ENCODE measurements at places on chromosomes 5 and 9.

- DNase-seq: no peak
These were observed 385.9 kb upstream of the CLINT1 start for GRCh38 chr5:158244882-158245281.

DNA sequence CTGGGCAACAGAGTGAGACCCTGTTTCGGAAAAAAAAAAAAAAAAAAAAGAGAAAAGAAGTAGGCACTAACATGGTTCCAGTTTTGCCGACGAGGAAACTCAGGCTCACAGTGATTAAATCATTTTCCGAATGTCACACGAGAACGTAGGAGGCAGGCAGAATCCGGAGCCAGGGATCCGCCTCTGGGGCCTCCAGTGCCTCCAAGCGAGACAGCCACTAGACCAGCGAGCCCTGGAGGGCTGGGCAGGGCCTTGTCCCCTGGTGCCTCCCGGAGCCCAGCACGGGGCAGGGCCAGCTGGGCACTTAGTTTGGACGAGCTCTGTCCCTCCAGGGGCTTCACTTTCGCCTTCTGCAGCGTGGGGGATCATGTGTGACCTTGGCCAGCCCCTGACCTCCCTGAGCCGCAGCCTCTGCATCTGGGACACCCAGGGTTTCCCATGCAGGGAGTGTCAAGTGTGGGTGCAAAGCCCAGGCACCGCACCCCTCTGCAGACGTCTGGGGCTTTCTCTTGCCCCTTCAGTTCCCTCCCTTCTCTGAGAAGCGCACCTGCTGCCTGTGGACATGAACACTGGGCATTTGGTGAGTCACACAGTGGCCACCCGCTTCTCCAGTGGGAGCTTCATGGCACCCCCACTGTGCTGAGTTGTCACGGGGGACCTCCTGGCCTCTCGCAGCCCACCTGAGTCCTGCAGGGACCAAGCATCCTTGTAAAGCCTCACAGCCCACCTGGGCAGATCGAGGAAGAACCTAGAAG is 80.3 kb downstream of the RXRA start:
- no peak for DNase-seq

DNA sequence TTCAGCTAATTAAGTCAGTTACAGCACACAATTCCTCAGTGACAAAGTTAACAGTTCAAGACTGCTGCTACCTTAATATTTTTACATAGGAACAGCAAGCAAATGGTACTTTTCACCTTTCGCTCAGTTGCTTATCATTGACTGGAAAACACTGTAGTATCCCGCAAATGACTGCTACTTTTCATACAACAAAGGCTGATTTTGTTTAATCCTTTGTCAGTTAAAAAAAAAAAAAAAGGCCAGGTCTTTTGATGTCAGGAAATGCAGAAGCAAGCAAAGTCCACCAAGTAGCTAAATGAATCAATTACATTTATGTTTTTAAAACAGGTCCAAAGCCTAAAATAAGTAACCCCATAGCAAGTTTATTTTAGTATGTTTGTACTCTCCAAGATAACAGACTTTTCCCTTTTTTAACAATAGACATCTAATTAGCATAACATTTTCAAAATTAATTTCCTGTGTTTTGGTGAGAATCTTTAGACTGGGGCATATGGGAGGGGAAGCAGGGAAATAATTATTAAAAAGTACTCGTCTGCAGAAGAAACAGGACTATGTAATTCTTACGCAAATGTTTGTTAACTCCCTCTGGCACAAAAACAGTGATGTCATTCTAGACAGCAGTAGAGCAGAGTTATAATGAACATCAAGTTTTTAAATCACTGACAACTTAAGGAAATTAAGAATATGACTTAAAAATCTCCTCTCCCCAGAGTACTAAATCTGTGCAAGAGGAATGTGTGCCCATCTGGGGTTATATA is 9.6 kb downstream of the PFDN1 start:
- DNase-seq: no peak

DNA sequence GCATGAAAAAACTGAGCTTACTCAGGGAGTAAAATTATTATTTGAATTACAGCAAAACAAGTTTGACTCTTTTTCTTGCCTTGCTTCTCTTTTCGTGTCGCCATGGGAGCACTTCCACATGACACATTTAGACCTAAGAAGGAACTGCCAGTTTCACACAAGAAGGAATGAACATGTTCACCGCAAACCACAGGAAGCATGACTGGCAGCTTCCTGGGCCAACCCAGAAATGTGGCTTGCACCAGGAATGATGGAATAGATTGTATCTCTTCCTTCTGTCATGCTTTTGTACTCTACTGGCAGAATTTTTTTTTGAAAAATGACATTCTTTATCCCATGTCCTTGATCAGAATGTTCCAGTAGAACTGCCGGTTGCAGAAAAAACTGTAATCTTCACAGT is 32.9 kb upstream of the MAN2A1 start:
- no peak for DNase-seq

- DNase-seq: no peak
These were observed 444.6 kb upstream of the MEF2C start for GRCh38 chr5:89327608-89328007.

- no peak for DNase-seq
These were observed 630.1 kb downstream of the IRX1 start for GRCh38 chr5:4225741-4226140.

GRCh38 chr9:92745331-92745730 is 19.3 kb downstream of the BICD2 start:
- no peak for DNase-seq

GRCh38 chr9:87387351-87388011 is 110.2 kb upstream of the DAPK1 start:
- DNase-seq: no peak

DNA sequence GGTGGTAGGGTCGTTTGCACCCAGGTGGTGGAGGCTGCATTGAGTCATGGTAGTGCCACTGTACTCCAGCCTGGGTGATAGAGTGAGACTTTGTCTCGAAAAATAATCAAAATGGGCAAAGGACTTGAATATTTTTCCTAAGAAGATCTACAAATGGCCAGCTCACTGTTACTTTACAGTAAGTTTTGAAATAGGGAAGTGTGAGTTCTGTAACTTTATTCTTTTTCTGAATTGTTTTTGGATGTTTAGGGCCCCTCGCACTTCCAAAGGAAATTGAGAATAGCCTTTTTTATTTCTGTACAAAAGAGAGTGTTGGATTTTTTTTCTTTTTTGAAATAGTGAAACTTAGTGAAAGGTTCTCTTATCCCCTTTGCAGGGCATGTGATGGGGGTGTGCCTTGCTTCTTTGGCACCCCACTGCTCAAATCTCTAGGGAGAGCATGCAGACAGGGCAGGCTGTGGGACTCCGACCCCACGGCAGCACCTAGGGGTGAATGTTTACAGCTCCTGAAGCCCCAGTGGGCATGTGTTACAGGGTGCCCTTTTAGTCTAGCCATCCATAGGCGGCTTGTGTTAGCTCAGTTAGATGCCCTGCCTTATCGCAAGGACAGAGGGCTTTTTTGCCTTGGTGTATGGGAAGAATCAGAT is 33.3 kb downstream of the GPBP1 start:
- DNase-seq: no peak

GRCh38 chr5:73783828-73784227 is 157.8 kb downstream of the ARHGEF28 start:
- no peak for DNase-seq

DNA sequence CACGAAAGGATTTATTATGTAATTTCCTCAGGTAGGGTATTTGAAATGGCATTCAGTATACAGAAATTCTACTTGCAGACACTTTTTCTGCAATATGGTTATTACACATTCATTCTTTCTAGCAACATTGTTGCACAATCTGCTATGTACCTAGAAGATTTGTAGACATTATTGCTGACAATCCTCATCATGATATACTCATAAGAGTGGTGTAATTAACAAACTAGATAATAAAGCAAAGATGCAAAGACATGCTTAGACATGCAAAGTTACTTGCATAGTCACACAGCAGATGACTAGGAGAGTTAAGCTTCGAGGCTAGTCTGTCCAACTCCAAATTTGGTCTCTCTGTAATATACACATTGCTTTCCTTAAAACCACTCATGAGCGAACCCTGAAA is 317.1 kb downstream of the ASTN2 start:
- no peak for DNase-seq

- no peak for DNase-seq
These were observed 5.7 kb downstream of the CD180 start for GRCh38 chr5:67190861-67191260.

- DNase-seq: no peak
These were observed 123.1 kb upstream of the PHYKPL start for GRCh38 chr5:178355671-178356070.

- no peak for DNase-seq
These were observed 51.3 kb upstream of the PRLR start for GRCh38 chr5:35281613-35282012.

DNA sequence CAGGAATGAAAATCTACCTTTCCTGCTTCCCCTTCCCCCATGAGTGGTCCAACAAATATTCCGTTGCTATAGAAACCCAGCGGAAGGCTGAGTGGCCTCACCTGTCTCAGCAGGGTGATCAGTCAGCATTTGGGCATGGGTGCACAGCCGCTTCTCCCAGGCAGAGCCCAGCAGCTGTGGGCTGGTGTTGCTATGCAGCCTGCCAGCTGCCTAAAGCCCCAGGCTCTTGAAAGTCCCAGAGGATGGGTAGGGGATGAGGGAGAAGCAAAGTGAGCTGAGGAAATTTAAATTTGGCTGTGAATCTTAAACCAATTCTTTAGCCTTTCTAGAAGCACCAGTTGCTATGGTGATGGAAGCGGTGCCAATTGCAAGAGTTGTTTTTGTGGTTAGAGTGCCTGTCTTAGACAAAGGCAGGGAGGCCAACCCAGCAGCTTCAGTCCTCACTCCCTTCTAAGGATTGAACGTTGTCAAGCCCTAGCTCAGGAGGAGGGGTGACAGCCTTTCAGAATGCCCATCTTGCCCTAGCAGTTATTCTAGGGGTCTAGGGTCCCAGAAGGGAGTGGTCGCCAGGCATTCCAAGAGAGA is 151.5 kb upstream of the PITX1 start:
- no peak for DNase-seq

DNA sequence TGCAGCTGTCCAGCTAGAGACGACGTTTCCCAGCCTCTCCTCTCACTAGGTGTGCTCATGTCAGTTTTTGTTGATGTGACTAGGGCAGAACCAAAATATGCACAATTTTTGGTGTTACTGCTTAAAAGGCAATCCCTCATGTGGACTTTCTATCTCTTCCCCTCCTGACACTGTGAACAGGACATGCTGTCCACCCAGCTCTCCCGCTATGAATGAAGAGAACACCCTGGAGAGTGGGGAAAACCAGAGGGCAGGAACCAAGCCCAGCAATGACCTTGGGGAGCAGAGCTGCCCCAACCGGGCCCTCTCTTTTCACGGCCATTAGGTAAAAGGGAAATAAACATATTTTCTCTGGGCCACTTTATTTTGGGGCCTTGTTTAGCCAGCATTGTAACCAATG is 46.7 kb upstream of the TBC1D2 start:
- DNase-seq: no peak

DNA sequence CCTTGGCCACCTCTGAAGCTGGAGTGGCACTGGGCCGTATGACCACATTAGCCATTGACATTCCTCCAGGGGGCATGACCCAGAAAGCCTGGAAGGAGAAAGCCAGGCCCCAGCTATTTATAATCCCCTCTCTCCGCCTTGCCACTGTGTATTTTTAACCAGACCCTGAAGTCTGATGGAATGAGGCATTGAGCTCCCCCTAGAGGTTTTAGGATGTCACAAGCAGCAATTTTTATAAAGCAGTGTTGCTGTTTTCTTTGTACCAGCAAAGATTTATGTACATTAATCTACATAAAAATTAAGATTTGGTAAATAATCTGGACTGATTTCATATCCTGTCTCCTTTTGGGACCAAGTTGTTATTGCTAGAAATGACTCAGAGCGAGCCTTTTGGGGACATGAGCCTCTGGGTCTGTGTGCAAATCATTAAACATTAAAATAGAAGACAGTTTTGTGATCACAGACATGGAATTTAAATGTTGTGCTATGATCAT is 127.1 kb downstream of the TRIO start:
- no peak for DNase-seq

- no peak for DNase-seq
These were observed 448.4 kb downstream of the BNC2 start for GRCh38 chr9:16422114-16422513.

DNA sequence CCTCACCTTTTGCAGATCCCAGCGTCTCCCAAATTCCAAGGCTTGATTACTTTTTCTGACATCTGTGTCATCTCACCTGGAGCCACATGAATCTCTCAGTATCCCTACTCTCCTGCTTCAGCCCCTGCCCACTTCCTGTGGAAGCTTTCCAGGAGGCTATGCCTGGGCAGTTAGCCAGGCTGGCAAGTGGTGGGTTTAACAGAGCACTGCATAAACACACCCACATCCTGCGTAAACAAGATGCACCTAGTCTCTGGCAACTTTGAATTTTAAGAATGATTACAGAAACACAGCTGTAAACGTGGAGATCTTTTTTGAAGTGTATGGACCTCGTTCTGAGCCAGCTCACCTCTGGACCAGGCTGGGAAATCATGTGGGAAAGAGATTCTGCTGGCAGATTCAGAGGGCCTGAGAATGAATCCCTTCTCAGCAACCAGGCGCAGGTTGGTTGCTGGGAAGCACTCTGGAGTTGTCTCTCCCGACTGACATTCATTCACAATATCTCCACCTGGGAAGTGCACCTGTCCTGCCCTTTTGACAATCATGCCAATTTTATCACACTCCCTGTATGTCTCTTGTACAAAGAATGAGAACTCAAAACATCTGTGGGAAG is 55.7 kb upstream of the FANCC start:
- no peak for DNase-seq

DNA sequence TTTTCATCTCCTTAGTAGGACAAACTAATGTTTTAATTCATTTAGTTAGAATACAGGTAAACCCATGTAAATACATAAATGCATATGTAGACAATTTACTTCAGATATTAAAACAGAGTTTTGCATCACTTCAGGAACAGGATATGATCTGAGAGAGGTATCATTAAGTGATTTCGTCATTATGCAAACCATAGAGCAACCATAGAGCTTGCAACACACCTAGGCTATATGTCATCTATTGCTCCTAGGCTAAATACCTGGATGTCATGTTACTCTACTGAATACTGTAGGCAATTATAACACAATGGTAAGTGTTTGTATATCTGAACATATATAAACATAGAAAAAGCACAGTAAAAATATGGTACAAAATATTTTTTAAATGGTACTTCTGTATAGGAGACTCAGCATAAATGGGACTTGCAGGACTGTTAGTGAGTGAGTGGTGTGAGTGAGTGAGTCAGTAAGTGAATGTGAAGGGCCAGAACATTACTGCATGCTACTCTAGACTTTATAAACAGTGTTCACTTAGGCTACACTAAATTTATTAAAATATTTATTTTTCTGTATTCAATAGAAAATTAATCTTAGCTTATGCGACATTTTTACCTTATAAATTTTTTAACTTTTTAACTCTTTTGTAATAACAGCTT is 1377.5 kb upstream of the CDH9 start:
- DNase-seq: no peak

DNA sequence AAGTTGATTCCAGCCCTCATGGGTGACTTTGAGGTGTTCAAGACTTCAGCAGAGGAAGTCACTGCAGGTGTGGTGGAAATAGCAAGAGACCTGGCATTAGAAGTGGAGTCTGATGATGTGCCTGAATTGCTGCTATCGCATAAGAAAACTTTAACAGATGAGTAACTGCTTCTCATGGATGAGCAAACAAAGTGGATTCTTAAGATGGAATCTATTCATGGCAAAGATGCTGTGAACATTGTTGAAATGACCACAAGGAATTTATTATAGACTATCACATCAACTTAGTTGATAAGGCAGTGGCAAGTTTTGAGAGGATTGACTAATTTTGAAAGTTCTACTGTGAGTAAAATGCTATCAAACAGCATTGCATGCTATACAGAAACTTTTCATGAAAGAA is 17.1 kb upstream of the POU4F3 start:
- DNase-seq: no peak
